Esophagus squamous epithelium (tissue), 5 donors: ENCODE measurements at places on chromosomes 1 and 21. TPM values are rescaled to one million over a fixed set of nuclear protein-coding genes. Genes with fewer than 3 reads are reported as not detected.
A peak's percentile ranks its signal among the peaks of the same experiment; 100 is the strongest.

The RPTN gene
- total RNA-seq = 0.19 TPM

The NOTCH2NLA gene
- 29.3 TPM for total RNA-seq

The CD5L gene
- total RNA-seq = not detected

The PADI4 gene
- total RNA-seq = not detected

The KCNJ15 gene
- total RNA-seq = 8.1 TPM

DNA sequence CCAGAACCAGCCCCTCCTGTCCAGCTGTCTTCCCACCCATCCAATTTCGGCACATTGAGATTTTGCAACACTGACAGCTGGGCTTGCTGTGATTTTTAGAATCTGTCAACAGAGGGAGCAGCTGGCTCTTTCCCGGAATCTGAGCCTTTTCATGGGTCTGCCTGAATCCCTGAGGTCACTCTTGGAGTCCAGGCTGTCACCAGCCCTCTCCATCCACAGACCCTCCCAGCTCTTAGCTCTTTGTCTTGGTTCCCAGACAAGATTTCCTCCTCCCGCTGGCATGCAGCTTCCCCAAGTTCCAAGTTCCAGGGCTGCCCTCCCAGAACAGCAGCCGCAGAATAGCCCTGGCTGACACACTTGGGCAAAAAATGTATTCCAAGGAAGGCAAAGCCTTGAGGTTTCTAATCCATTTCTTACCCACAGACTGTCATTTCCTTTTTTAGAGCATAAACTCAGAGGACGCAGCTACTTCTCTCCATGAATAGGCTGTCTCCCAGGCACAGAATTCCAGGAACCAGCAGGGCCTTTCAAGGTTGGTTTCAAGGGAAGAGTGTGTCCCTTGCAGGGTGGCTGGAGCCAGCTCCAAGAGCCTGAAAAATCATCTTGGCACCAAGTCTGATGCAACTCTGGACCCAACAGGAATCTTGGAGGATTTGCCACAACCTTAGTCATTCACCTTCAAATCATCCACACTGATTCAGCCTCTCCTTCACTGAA, 7.1 kb upstream of the TMEM61 start:
- no peaks in the 10 kb centered on the region for H3K36me3 ChIP-seq
- H3K4me3 ChIP-seq = no peak overlapping the region
- peak overlapping the region; percentile 75 for H3K27ac ChIP-seq
- peaks cover 3% of the 10 kb centered on the region for H3K4me1 ChIP-seq
- H3K27me3 ChIP-seq = no peaks in the 10 kb centered on the region

DNA sequence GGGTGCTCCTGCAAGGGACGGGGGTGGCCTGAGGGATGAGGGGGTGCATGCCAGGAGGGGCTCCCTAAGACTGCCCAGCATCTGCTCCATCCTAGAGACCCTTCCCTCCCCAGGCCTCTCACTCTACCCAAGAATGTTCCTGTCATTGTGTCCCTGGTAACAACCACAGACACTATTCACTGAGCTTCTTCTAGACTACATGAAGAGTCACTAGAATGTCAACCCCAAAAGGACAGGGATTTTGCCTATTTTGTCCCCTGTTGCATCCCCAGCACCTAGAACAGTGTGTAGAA, 2.9 kb downstream of the TNFRSF25 start:
- H3K4me1 ChIP-seq = peaks cover 14% of the 10 kb centered on the region
- DNase-seq = no peak
- H3K36me3 ChIP-seq = peaks cover 17% of the 10 kb centered on the region
- peaks cover 52% of the 10 kb centered on the region for H3K27me3 ChIP-seq

DNA sequence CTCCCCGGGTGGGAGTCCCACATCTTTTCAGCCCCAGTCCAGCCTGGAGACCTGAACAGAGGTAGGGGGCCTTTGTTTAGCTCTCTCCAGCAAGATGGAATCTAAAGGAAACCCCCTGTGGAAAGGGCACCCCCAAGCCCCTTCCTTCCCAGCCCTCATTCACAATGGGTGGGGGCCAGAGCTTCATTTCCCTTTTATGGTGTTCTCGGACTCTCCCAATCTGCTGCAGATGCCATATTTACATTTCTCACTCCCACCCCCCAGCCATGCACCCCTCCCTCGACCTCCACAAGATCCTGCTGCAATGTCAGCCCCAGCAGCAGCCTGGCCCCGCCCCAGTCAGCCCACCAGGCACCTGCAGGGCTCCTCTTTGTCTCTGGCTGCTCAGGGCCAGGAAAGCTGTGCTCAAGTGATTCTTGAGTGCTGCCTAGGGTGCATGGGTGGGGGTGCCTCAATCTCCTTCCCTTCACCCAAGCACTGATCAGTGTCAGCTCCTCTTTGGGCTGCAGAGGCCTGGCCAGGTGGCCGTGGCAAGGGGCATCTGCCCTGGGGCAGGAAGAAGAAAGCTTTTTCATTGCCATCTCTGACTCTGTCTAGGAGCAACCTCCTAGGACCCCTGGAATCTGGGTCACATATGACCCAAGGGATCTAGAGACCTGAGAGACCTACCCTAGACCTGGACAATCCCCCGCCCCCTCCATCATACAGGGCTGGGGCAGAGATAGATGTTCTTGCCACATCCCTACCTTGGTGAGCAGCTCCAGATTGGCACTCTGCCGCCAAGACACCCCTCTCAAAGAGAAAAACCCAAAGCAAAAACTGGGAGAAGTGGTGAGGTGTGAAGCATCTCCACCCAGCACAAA, 1.7 kb downstream of the KIF21B start:
- peak overlapping the region; percentile 79 for H3K4me3 ChIP-seq
- no peaks in the 10 kb centered on the region for H3K36me3 ChIP-seq
- DNase-seq = no peak
- H3K27ac ChIP-seq = peak overlapping the region; percentile 72
- peaks cover 82% of the 10 kb centered on the region for H3K4me1 ChIP-seq

GRCh38 chr1:31535561-31535960, 40.8 kb upstream of the TINAGL1 start:
- no peak for DNase-seq
- H3K4me3 ChIP-seq = no peak overlapping the region
- no peaks in the 10 kb centered on the region for H3K27me3 ChIP-seq
- no peak overlapping the region for H3K27ac ChIP-seq
- H3K4me1 ChIP-seq = no peaks in the 10 kb centered on the region

DNA sequence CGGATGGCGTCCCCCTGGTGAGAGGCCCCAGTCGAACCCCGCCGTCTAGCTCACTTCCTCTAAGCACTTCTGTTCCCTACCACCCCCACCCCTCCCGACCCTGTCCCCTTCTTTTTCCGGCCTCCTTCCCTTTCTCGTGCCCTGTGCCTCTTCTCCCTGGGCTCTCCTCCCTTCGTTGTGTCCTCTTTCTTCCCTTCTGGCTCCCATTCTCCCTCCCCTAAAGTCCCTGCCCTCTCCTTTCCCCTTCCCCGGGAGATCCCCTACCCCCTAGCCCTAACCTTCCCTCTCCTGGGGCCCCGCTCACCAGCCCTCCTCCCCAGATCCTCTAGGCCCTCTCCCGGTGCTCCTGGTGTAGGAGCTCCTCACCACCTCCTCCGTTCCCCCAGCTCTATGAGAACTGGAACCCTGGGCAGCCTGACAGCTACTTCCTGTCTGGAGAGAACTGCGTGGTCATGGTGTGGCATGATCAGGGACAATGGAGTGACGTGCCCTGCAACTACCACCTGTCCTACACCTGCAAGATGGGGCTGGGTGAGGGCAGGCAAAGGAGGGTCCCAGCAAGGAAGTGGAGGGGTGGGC, 15.9 kb downstream of the BCAN start:
- H3K27me3 ChIP-seq = no peaks in the 10 kb centered on the region
- no peaks in the 10 kb centered on the region for H3K36me3 ChIP-seq
- peaks cover 50% of the 10 kb centered on the region for H3K4me1 ChIP-seq
- no peak for DNase-seq
- H3K27ac ChIP-seq = no peak overlapping the region
- no peak overlapping the region for H3K4me3 ChIP-seq

DNA sequence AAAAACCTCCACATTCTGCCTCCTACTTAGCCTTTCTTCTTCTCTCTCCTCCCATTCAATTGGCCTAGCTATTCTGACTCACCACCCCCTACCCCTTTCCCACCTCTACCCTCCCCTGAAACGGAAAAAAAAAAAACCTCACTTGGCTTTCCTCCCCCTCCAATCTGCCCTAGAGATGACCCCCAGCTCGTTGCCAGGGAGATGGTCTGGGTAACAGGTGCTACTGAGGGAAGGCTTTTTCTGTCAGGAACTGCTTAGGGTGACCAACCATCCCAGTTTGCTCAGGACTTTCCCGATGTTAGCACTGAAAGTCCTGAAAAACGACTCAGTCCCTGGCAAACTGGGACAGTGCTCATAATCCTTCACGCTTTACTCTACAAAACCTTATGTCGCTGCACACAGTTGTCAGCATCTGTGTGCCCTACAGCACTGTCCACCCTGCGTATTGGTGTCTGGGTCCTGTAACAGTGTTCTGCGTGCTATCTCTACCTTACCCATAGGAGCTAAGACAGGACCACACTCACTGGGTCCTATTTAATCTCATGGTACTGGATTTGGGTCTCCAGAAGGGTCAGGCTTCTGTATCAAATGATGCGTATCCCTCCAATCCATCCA, 7.7 kb upstream of the CADM3 start:
- no peak overlapping the region for H3K27ac ChIP-seq
- peaks cover 55% of the 10 kb centered on the region for H3K27me3 ChIP-seq
- no peaks in the 10 kb centered on the region for H3K36me3 ChIP-seq

DNA sequence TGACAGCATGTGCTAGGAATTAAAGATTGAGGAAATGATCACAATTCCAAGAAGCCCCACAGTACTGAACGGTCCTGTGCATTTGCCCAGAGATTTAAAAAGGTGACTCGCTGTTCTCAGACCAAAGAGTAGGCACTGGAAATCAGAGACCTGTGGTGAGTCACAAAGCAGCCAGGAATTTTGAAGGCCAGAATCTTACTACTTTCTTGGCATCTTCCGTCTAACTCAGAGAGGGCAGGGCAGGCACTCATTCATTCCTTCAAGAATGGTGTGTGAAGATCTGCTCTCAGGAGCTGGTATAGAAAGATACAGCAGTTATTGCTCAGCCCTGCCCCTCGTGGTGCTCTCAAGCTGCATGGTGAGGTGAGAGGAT, 57.9 kb downstream of the BRINP2 start:
- no peak overlapping the region for H3K27ac ChIP-seq
- H3K36me3 ChIP-seq = no peaks in the 10 kb centered on the region
- no peak overlapping the region for H3K4me3 ChIP-seq
- H3K4me1 ChIP-seq = no peaks in the 10 kb centered on the region

GRCh38 chr1:244207042-244207934, 156.2 kb downstream of the ZBTB18 start:
- no peaks in the 10 kb centered on the region for H3K4me1 ChIP-seq
- no peak for DNase-seq

- H3K36me3 ChIP-seq = no peaks in the 10 kb centered on the region
- peak overlapping the region; percentile 29 for H3K27ac ChIP-seq
- H3K27me3 ChIP-seq = no peaks in the 10 kb centered on the region
These were observed 24.9 kb downstream of the MATN1 start for GRCh38 chr1:30698401-30698981.

GRCh38 chr1:174258148-174258550, 98.8 kb downstream of the RABGAP1L start:
- H3K27me3 ChIP-seq = no peaks in the 10 kb centered on the region
- no peak overlapping the region for H3K27ac ChIP-seq
- H3K36me3 ChIP-seq = peaks cover 9% of the 10 kb centered on the region
- no peak for DNase-seq
- no peaks in the 10 kb centered on the region for H3K4me1 ChIP-seq

DNA sequence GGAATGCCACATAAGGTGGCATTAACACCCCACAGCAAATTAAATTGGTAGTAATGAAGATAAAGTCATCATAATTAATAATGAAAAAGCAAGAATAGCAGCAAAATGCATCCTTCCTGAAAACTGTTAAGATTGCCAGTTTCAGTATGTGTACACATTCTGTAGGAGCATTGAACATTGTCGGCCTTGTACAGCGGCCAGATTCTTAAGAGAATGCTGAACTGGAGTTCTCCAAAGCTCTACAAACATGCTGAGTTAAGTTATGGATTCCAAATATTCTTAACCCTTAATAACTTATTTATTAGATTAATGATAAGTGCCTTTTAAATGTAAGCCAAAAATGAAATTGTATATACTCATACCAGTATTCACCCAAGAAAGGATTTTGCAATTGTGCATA, 189.9 kb downstream of the AK5 start:
- H3K4me1 ChIP-seq = no peaks in the 10 kb centered on the region
- no peak overlapping the region for H3K4me3 ChIP-seq
- no peak for DNase-seq
- no peak overlapping the region for H3K27ac ChIP-seq
- H3K36me3 ChIP-seq = no peaks in the 10 kb centered on the region

GRCh38 chr1:174990382-174990999, 9.3 kb upstream of the CACYBP start:
- H3K36me3 ChIP-seq = peaks cover 47% of the 10 kb centered on the region
- peak overlapping the region; percentile 45 for H3K4me3 ChIP-seq
- no peak for DNase-seq
- H3K27me3 ChIP-seq = no peaks in the 10 kb centered on the region
- H3K4me1 ChIP-seq = peaks cover 13% of the 10 kb centered on the region

DNA sequence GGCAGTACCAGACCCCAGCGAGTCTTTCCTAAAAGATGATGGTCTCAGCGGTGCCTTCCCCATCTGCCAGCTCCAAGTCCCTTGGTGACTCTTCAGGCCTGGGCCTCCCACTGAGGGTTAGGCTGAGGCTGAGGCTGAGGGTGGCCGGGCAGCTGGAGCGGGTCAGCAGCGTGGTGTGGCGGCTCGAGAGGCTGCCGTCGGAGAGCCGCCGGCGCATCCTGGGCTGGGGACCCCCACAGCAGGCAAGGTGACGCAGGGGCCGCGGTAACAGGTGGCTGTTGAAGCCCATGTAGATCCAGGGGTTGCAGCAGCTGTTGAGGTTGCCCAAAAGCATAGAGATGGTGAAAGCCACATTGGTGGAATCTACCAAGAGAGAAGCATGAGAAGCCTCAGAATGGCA, 7.0 kb downstream of the AVPR1B start:
- H3K4me3 ChIP-seq = no peak overlapping the region
- no peaks in the 10 kb centered on the region for H3K36me3 ChIP-seq

DNA sequence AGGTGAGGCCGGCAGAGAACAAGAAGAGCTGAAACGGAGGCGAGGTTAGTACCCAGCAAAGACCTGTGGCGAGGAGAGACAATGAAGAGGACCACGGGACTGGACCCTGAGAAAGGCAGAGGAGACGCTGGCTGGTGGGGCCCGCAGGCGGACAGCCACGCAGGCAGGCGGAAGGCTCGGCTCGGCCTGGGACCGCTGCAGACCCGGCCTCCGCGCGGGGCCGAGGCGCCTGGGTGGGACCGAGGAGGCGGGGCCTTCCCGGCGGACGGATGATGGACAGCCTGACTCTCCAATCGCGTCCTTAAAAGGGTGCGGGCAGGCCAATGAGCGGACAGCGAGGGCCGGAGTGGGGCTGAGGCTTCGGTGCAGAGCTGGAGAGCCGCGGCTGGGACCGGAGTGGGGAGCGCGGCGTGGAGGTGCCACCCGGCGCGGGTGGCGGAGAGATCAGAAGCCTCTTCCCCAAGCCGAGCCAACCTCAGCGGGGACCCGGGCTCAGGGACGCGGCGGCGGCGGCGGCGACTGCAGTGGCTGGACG, at the start of gene MPZL1:
Gene MPZL1, plus strand, starts transcription at position 366 of the 535 bp plus-strand sequence. CDS start 170 bp downstream, outside the sequence.
- H3K4me1 ChIP-seq = peaks cover 20% of the 10 kb centered on the region
- peak; percentile 53 for DNase-seq
- H3K27ac ChIP-seq = peak within 1 kb of the TSS; percentile 97
- H3K36me3 ChIP-seq = no peaks in the 10 kb centered on the region
- no peaks in the 10 kb centered on the region for H3K27me3 ChIP-seq
